HS-27A (cell line): ENCODE measurements at places on chromosomes 2 and 18.

DNA sequence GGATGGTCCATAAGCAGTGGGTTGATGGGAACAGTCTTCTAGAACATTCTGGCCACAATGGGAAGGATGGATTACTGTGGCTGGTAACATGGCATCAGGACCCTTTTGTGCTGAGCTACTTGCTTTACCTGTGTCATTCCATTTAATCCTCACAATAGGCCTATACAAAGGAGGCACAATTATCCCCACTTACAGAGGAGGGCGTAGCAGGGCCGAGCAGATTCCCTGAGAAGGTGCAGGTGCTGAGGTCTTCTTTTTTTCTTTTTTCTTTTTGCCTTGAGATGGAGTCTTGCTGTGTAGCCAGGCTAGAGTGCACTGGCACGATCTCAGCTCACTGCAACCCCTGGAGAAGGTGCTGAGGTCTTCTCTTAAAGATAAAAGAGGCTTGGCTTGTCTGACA, 6.7 kb upstream of the LRRC30 start:
- no peak for DNase-seq

- no peak for DNase-seq
These were observed 13.1 kb downstream of the CABLES1 start for GRCh38 chr18:23148382-23148781.

- no peak for DNase-seq
These were observed 147.6 kb downstream of the THADA start for GRCh38 chr2:43448011-43448821.

DNA sequence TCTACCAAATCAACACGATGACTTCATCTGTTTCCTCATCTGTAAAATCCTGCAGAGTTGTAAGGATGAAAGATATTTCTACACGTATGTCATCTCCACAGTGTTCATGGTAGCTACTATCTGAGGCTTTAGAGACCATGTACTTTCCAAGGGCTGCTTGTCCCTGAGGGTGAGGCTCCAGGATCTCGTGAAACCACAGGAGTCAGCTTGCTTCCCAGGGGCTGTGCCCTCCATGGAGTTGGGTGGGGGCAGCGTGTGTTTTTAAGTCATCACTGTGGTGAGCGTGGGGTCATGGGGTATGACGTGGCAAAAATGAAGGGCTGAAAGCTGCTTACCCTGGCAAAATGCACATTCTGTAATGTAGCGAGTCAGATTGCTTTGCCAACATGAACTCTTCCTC, 81.6 kb downstream of the ASAP2 start:
- peak; percentile 90 for DNase-seq

DNA sequence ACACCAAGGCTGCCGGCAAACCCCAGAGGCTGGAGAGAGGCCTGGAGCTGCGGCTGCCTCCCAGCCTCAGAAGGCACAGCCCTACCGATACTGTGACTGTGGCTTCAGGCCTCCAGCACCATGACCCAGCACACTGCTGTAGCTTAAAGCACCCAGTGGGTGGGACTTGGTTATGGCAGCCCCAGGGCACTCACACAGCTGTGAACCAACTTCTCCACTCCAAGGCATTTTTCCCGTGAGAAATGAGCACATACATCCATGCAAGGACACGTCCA, 199.5 kb downstream of the NDUFA10 start:
- DNase-seq, result no peak

- peak; percentile 42 for DNase-seq
These were observed 80.1 kb upstream of the SPOPL start for GRCh38 chr2:138421315-138421970.

- peak; percentile 72 for DNase-seq
These were observed 406.8 kb downstream of the THSD7B start for GRCh38 chr2:137172162-137172561.

DNA sequence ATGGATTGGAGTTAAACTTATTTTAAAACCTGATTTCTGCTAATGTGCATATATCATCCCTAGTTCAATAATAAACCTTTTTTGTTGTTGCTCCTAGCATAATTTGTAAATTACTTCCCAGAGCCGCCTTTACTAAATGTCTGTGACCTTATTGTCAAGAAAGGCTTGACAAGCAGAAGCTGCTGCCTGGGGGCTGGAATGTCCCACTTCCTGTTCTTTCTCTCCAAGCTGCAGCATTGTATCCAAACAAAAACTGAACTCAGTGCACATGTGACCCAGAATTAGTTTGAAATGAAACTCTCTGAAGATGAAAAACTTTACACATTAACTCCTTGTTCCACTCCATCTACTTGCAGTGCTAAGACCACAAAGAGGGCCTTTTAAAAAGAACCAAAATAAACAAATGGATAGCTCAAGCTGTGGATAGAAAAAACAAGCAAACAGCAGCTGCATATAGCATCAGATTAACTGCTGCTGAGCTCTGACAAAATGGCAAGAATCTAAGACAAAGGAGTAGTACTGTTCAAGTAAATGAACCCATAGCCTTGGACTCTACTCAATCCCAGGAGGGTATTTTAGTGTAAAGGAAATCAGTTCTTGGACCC, 99.8 kb upstream of the NEUROD1 start:
- no peak for DNase-seq

- no peak for DNase-seq
These were observed 83.3 kb downstream of the ALPK2 start for GRCh38 chr18:58545338-58546296.

- DNase-seq, result no peak
These were observed 237.5 kb downstream of the PIK3C3 start for GRCh38 chr18:42192251-42193248.

DNA sequence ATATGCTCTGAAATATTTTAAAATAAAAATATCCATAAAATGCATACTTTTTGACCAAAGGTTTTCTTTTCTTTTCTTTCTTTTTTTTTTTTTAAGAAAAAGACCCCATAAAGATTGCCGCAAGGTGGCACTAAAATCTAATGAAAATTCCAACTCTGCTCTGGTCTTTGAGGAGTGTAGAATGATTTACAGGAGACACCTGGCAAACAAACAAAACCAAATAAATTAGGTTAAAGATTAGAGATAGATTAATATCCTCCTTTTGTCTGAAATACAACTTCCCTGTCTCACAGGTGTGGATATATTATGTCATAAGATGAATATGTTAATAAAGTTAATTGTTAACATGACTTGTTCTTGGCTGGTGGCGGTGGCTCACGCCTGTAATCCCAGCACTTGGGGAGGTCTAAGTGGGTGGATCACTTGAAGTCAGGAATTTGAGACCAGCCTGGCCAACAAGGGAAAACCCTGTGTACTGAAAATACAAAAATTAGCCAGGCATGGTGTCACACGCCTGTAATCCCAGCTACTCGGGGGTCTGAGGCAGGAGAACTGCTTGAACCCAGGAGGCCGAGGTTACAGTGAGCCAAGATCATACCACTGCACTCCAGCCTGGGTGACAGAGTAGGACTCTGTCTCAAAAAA, 3.5 kb upstream of the RHOB start:
- no peak for DNase-seq

- no peak for DNase-seq
These were observed 198.6 kb downstream of the FAM210A start for GRCh38 chr18:13527730-13528129.

- DNase-seq, result no peak
These were observed 2.0 kb downstream of the EIF2AK2 start for GRCh38 chr2:37154785-37155184.

GRCh38 chr2:118431165-118431517, 342.9 kb downstream of the INSIG2 start:
- no peak for DNase-seq

DNA sequence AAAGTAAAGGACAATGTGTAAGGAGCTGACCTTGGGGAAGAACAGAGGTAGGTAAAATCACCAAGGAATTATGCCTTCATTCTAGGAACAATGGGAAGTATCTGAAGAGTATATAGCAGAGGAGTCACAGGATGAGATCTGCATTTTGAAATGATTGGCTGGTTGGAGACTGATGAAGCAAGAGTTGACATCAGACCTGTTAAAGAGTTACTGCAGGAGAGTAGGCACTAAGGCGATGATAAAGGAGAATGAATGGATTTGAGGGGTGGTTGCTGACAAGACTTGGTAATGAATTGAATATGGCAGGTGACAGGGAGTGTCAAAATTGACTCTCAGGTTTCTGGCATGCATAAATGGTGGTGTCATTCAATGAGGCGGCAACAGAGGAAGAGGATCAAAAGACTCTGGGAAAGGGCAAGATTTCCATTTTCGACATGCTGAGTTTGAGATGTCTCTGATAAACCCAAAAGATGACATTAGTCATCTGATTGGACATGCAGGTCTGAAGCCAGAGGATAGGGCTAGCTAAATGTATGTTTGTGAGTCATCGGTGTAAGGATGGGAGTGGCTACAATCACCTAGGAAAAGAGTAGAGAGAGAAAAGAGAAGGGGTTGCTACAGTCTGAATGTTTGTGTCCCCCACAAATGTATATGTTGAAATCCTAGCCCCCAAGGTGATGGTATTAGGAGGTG, 236.5 kb downstream of the DYM start:
- DNase-seq, result no peak

- no peak for DNase-seq
These were observed 137.3 kb downstream of the DCDC2C start for GRCh38 chr2:3840611-3841155.

- no peak for DNase-seq
These were observed 83.1 kb downstream of the NBEAL1 start for GRCh38 chr2:203097735-203098134.

DNA sequence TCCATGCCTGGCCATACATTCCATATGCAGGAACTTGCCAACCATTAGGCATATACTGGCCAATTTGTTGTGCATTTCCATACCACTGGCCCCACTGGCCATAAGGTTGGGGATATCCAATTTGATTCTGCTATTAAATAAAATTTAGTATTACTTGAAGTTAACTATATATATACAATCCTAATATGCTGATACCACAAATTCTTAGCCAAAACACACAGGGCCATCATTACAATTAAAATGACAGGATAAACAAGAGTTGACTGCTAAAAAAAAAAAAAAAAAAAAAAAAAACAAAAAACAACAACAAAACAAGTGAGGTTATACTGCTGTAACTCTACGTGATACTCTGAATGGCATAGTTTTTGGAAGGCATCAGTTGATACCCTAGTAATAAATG, 23.5 kb upstream of the C2orf42 start:
- no peak for DNase-seq

- peak; percentile 72 for DNase-seq
These were observed 888 bp downstream of the VAMP5 start for GRCh38 chr2:85584857-85585780.

- DNase-seq, result no peak
These were observed 683.0 kb downstream of the SLC4A3 start for GRCh38 chr2:220310451-220310861.

DNA sequence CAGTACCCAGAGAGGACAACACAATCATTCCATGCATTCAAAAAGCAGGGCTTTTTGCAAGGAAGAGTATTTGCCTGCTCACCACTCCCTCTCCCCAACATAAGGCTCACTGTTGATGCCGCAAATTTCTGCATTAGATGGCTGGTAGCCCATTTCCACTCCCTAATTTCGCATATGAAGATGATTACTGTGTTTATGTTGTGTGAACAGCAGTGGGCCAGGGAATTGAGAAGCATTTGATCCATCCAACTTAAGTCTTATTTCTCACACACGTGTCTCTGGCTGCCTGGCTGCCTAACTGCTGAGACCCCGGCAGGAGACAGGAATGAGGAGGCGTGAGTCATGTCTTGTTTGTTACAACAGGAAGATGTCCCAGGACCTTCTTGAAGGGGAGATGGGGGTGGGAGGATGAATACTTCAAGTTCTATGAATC, 294.1 kb downstream of the ALK start:
- no peak for DNase-seq

GRCh38 chr18:1914489-1914888, 656.8 kb downstream of the METTL4 start:
- DNase-seq, result no peak

DNA sequence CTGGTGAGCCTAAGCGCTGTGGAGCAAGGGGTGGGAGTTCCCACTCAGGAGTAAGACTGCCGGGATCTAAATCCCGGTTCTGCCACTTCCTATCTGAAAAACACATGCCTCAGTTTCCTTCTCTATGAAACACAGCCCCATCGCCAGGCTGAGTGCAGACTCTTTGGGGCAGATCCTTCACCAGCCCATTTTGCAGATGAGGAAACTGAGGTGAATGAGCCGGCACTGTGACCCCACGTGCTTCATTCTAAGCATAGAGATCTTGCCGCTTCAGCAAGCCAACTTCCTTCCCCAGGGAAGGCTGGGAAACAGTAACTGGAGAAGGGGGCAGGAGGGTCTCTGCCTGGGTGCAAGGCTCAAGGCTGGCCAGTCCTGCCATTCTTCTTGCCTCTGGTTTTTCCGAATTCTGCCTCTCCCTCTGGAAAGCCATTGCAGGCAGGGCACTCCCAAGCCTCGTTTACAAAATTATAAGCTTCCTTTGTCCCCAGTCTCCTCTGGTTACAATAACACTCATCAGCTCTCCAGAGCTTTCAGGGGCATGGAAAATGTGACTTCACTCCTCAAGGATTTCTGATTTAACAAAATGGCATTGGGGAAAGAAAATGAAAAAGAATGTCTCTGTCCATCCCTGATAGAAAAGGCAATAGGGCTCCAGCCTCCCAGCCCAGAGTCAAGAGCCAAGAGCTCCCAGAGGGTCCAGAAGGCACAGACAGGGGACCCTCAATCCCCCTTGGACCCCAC, 249.2 kb downstream of the TNS1 start:
- DNase-seq, result no peak

- DNase-seq, result no peak
These were observed 116.4 kb downstream of the COL6A3 start for GRCh38 chr2:237297421-237298150.

GRCh38 chr18:27404855-27405254, 219.7 kb upstream of the CHST9 start:
- DNase-seq, result no peak

- DNase-seq, result no peak
These were observed 246.8 kb downstream of the KCNS3 start for GRCh38 chr2:18125303-18125702.

- DNase-seq, result no peak
These were observed 99.8 kb upstream of the YPEL5 start for GRCh38 chr2:30046979-30047378.

DNA sequence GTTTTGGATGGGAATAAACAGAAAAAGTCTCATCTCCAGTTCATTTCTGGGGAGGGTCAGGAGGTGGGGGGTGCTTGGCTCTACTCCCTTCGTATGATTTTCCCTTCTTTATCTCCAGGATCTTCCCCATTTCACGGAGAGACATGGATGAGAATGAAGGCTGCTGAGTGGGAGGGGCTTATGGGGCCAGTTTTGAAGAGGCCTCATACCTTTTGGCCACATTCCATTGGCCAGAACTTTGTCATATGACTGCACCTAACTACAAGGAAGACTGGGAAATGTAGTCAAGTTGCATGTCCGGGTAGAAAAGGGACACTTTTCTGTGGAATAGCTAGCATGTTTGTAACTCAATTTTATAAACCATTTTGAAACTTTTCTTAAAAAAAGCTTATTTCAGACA, 117.6 kb downstream of the NEDD4L start:
- no peak for DNase-seq

- no peak for DNase-seq
These were observed 135.2 kb downstream of the HRH4 start for GRCh38 chr18:24595561-24596031.

- no peak for DNase-seq
These were observed 267.9 kb upstream of the REG3G start for GRCh38 chr2:78757640-78758039.
